ENCODE measurements at places on chromosomes 7 and 10.

GRCh38 chr10:98144985-98145384 lies 10.5 kb downstream of the R3HCC1L start:
- no peak for DNase-seq

DNA sequence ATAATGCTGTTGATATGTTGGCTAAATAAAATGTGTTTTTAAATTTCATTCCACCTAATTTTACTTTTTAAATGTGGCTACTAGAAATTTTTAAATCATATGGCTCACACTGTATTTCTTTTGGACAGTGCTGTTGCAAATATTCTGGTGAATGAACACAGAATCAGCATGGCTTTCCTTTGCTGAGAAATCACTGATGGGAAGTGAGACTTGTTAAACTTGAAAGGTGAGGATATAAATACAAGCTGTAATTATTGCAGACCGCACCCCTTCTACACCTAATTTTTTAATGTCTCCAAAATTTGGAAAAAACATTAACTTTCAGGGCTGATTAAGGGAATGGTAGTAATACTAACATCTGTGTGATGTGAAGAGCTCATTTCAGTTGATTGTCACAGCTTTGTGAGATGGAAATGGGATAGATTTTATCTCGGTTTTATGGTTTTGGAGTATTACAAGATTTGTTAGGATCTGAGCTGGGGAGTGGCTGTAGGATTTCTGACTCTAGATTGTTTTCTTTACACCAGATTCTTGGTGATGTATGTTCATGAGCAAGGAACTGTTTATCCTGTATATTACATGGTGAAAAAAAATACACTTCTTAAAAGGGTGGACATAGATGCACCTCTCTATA lies 1.3 kb downstream of the MIOS start:
- no peak for DNase-seq

DNA sequence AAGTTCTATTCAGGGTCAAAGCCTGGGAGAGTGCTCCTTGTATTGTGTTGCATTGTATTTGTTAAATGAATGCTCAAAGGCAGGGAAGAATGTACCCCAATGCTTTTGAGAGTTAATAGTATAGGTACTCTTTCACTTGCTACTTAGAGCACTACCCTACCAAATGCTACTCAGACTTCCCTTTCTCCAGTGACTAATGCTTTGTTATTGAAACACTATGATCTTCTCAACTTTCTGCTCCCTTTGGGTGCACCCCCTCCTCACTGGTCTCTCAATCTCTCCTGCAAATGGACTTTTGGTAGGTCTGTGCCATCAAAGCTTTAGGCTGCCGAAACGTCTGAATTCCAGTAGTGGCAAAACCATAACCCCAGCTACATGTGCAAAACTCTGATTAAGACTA lies 177.7 kb upstream of the AHR start:
- DNase-seq = no peak

DNA sequence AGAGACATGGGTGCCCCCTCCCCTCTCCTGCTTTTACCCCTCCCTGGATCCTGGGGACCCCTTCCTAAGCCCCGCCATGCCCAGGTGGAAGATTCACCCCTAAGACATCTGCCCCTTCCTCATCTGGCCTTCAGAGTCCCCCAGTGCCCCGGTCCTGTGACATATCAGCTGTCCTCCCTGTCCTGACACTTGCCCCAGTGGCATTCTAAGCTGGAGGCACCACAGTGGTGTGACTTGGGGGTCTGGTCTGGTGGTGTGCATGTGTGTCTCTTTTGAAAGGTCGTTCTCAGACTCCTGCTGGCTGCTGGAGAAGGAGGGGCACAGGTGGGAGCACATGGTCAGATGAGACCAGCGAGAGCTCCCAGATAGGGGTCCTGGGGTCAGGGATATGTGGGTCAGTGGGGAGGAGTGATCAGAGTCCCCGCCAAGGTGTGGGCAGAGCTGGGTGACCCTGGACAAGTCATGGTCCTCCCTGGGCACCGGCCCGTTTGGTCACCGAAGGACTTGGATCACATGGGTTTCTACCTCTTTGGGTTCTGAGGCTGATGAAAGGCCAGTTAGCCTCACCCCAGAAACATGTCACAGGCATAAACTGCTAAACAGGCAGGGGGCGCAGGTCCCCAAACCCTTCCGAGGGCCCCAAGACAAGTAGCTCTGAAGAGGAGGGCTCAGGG lies 645 bp upstream of the TFR2 start:
- DNase-seq = no peak

GRCh38 chr7:157089100-157089610 lies 49.6 kb upstream of the UBE3C start:
- no peak for DNase-seq

DNA sequence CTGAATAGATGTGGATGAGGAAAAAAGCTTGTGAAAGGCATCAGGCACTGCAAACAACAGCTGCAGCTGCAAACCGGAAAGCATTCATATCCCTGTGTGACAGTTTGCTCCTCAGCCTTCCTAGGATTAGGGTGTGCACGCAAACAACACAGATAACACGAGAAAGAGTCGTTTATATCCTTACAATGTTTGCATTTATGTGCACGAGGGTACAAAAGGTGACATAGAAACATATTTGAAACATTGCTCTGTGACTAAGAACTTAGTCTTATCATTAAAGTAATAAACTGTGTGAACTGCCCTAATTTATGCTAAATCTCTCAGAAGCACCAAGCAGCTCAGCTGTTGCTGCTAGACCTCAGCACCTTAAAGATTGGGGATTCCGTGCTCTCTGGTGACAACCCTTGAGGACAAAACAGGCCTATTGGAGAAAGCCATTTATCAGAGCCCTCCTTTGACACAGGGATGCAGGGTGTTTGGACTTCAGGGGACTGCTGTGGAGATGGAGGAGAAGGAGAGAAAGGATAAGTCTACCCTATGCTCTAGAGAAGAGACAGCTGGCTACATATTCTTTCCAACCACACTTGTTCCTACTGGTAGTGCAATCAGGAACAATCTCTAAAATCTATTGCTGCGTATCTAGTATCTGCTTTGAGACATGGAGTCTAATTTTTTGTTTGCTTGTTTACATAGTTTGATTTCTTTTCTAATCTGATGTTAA lies 176.2 kb downstream of the GNAT3 start:
- DNase-seq = no peak

Data from activated CD4-positive, alpha-beta T cell treated with anti-CD3 and anti-CD28 coated beads for 48 hours (primary cell).